ENCODE measurements at places on chromosomes 3 and 15.

- DNase-seq = no peak
Observed at GRCh38 chr15:69615736-69616135, 163.1 kb downstream of the RPLP1 start.

DNA sequence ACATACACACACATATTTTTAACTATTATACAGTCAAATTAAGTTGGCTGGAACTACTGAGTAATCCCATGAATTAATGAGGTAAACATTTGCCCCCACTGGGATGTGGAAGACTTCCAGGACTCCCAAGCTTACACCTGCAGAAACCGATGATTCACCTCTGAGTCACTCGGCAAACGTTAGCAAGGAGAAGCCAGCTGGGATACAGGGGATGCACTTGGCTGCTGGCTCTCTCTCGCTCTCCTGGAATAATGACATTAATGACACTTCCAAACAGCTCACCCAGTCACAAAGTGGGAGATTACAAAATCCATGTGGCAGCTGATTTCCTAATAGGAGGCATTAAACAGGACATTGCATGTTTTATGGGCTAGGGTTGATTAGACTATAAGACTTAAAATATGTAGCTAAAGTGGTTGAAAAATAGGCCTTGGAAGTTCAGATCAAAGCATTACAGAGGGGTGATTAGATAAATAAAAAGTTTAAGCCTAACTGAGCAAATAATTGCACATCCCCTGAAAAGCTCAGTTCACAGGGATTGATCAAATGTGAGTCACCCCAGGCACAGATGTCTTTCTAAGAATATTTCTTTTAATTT lies 500.9 kb downstream of the SOX2 start:
- DNase-seq = no peak

GRCh38 chr3:126927401-126927750 lies 55.5 kb upstream of the PLXNA1 start:
- DNase-seq = no peak

DNA sequence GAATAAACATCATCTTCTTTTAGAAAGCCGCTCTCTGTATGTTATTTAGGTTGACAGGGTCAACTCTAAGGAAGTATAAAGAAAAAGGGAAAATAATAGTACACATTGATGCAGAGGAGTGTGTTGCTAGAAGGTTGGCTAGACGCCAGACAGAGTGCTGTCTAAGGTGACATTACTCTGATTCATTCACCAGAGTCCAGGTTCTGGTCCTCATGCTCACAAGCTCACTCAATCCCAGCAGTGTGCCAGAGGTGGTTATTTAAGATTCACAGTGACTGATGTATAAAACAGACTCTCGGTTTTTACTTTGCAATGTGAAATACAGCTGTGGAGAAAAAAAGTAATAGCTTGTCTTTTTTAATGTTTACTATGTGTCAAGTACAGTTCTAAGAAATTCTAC lies 1.7 kb downstream of the CFAP44 start:
- no peak for DNase-seq

- no peak for DNase-seq
Observed at GRCh38 chr15:89462198-89462912, 34.0 kb downstream of the RHCG start.

DNA sequence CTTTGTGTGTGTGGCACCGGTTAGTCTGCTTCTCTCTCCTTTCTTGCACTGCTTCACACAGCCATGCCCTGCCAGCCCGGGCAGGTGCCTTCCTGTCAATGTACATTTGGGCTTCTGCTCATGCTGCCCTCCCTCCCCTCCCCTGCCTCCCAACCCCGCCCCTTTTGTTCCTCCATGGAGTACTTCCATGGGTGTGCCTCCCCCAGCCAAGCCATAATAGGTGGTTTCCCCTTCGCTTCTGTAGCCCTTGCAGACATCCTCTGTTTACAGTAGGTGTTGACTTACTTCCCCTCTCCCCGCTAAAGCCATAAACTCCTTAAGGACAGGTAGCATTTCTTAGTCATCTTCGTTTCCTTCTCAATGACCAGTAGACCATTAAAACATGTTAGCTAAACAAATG lies 31.8 kb upstream of the CRTC3 start:
- DNase-seq = no peak

GRCh38 chr3:134325061-134325705 lies 49.1 kb downstream of the AMOTL2 start:
- DNase-seq = no peak

DNA sequence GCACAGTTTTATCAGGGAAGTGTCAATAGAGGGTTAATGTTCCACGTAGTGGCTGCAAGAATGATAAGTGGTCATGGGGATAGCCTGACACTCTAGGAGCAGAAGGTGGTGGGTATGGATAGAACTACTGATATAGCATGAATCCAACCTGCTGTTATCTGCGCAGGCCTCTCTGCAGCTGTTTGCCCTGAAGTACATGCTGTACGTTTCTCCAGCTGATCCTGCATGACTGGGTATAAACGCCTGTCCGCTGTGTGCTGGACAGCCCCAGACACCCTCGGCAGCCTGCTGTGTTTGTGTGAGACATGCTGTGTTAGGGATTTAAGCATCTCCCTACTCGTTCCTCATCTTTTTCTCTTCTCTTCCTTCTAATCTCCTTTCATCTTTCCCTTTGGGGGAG lies 87.1 kb downstream of the LPP start:
- DNase-seq = no peak

DNA sequence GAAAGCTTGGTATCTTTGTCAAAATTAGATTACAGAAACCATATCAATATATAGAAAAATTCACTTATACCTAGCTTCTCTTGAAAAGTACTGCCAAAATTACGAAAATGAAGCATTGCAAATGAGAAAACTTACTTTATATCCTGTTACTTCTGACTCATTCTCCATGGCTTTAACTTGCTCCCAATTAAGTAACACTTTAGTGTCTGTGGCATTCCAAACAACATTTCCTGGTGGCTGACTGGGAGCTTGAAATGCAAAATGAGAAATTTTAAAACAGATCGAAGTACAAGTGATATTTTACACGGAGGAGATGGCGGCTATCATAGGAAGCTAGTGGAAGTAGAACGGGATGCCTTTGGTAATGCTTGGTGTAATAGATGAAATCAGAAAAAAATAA lies 347.3 kb downstream of the CNTN3 start:
- DNase-seq = no peak

DNA sequence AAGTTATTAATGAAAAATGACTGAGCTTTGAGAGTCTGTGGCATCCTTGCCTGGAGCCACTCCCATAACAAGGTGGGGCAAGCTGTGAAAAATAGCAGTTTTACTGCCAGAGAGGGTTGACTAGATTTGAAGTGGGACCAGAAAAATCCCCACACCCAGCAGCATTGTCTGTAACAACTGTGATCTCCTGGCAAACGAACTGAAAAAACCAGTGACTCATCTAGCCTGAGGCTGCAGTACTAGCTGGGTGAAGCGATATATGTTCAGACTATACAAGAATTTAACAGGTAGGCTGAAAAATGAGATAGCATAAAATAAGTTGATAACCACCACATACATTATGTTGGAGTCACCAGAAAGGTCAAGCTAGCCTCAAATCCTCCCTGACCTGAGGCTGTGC lies 64.0 kb downstream of the DPH6 start:
- DNase-seq = no peak

- no peak for DNase-seq
Observed at GRCh38 chr15:84922530-84922929, 38.1 kb downstream of the SLC28A1 start.

DNA sequence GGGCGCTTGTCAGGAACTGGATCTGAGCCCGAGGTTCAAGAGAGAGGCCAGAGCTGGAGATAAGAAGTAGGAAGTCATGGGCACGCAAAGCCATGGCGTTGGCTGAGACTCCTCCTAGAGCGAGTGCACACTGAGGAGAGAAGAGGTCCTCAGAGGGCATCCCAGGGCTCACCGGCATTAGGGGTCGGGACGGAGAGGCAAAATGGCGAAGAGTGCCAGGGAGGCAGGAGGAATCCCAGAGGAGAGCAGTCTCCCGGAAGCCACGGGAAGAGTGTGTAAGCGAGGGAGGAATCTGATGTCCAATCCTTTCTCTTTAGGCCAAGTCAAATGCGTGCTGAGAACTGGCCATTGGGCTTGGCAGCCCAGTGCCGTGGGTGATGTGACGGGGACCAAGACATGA lies 24.0 kb downstream of the EFCC1 start:
- DNase-seq = no peak

DNA sequence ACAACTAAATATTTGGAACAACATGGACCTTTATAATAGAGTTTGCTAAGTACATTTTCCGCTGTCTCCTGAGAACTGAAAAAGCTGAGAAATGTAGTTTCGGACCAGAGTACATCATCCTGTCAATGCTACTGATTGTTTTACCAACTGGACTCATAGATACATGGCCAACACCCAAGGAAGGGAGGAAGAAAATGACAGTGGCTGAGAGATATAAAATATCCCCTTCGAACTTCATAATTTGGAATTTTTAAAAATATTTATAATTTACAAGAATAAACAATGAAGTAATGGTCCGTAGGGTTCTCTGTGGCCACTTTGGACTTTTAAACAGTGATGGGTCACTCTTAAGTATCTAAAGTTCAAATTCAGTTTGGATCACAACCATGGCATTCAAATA lies 1042.7 kb downstream of the MCTP2 start:
- DNase-seq = no peak

DNA sequence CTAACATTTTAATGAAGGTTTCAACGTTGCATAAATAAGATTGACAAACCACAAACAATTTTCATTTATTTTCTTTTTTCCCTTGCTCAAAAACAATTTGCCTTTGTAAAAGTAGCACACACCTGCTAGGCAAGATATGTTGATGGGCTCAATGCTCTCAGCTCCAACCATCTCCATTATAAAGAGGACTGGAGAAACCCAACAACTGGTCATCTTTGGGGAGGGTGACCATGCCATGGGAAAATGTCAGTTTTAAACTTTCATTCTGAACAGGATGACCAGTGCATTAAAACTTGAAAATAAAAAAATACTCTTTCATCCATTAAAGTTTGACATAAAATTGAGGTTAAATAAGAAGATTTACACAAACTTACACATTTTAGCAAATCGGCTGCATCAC lies 183.7 kb downstream of the CFAP20DC start:
- DNase-seq = no peak

DNA sequence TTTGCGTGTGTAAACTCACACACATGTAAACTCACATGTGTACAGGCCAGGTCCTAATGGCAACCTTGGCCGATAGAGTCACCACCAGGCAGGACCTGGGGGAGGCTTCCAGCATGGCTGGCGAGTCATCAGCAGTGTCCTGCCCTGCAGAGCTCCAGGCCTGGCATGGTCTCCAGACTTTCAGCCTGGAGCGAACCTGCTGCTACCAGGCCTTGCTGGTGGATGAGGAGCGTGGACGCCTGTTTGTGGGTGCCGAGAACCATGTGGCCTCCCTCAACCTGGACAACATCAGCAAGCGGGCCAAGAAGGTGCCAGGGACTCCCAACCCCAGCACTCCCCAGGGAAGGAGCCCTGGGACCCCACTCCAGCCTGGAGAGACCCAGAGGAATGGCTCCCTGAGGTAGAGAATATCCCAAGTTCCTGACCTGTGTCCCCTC lies 1.0 kb downstream of the SEMA3B start:
- no peak for DNase-seq

DNA sequence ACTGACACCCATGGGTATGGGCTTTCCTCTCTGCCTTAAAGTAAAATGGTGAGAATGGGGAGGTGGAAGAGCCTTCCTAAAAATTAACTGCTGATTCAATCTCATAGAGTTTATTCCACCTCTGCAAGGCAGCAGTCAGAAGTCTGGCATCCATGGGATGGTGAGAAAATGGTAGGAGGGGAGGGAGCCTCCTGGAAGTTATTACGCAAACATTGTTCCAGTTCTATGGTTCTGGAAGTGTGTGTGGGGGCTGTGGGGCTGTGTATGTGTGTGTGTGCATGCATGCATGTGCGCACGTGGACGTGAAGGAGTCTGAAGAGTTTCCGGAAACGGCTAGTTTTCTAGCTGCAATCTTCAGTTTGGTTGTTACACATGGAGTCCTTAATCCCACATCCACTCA lies 177.6 kb downstream of the KCNAB1 start:
- no peak for DNase-seq

DNA sequence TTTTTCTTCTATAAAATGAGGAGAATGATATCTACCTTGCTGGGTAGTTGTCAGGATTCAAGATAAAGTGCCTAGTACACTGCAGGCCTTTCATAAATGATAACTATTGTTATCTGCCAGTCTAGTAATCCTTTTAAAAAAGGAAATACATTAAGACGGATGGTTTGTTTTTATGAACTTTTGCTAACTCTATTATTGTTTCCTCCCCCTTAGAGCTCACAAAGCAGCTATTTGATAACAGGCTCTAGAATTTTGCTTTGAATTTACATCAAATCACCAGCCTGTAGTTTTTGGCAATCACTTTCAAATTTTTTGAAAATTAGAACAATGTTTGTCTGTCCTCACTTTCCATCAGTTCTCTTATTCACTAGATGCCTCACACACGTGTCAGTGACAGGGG lies 39.8 kb downstream of the BLM start:
- DNase-seq = no peak

- no peak for DNase-seq
Observed at GRCh38 chr15:69661871-69662644, 209.4 kb downstream of the RPLP1 start.

DNA sequence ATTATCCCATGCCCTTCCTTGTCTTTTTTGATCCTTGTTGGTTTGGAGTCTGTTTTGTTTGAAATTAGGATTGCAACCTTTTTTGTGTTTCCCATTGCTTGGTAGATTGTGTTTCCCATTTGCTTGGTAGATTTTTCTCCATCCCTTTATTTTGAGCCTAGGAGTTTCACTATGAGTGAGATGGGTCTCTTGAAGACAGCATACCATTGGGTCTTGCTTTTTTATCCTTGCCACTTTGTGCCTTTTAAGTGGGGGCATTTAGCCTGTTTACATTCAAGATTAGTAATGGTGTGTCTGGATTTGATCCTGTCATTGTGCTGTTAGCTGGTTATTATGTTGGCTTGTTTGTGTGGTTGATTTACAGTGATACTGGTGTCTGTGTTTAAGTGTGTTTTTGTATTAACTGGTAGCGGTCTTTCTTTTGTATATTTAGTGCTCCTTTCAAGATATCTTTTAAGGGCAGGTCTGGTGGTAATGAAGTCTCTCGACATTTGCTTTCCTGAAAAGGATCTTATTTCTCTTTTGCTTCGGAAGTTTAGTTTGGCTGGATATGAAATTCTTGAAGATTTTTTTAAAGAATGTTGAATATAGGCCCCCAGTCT lies 70.8 kb downstream of the AKAP13 start:
- no peak for DNase-seq

DNA sequence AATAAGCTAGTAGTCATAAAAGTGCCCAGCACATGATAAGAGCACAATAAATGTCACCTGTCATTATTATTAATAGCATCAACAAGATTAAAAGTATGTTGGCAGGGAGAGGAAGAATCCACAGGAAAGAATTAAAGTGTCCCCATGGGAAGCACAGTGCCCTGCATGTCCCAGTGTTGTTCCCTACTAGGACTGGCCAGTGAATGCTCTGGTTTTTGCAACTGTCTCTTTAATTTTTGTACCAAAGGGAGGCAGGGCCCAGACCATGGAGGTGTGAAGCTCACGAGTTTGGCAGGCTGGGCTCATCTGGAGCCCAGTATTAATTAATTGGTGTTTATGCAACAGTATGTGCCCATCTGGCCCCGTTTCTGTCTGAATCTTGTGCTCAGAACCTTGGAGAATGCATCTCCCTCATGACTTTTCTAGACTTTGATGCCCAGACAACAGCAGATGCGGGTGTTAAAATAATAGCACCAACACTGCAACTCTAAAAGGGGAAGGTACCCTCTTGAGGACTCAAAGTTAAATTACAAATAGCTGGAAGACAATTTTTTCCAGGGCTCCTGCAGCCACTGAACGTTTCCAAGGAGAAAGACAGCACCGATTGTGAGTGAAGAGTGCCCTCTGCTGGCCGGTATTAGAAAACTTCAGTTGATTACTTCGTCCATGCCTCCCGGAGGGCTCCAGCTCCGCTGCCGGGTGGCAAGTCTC lies 71.9 kb upstream of the SPATA12 start:
- peak; percentile 29 for DNase-seq
